ENCODE measurements at places on chromosomes 3 and 15. TPM values are rescaled to one million over a fixed set of nuclear protein-coding genes. Genes with fewer than 3 reads are reported as not detected.

STX19 gene
- not detected for total RNA-seq

PLA2G4E gene
- total RNA-seq: not detected

PLIN1 gene
- total RNA-seq: not detected

CHRM5 gene
- total RNA-seq: 0.31 TPM

Data from bladder microvascular endothelial cell (primary cell).